ENCODE measurements at places on chromosomes 1 and 21.

DNA sequence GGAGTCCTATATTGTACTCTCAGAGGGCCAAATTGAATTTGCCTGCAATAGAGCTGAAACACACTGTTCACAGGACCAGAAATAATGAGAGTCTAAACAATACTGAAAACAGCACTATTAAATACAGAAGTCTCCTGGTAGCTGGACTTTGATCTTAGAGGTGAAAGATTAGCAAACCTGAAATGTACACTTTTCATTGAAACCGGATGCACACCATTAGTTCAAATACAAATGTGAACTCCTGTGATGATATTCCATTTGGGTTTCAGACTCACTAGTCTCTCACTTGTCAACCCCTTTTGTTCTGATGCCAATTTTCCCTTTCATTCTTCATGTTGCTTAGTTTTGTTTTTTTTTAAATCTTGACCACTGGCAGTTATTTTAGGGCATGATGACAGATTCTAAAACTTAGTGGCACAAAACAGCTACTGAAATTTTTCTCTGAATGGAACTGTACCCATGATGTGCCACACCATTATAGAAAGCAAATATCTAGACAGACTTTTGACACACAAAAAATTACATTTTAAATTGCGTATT, 5.9 kb upstream of the TNFSF4 start:
- no peak for DNase-seq

DNA sequence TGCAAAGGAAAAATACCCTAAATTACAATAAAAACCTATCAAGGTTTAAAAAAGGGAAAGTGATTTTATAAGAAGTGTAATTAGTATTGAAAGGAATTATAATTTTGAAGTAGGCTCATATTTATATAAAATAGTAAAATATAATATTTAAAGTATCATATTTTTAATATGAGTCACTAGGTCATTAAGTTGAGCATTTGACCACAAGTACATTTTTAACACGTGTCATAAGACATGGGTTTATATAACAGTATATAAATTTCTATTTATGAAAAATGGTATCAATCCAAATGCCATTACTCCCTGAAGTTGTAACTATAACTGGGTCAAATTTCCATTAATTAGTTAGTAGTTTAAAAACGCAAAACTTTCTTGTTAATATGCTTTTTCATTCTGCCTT, 365.9 kb downstream of the COL11A1 start:
- DNase-seq, result no peak

DNA sequence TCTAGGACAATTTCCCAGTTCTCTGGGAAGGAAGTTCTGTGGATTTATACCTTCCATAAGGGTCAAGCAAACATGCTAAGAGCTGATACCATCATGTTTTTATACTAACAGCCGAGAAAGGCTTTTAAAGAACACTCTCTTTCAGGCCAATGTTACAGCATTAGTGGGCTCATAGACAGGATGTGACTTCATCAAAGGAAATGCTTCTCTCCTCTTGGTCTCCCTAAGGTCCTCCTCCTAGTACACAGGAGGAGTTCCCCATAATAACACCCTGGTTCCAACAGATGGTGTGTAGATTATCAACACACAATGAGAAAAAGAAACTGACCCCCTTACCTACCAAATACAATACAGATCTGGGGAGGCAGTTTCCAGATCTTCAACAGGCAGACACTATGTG, 26.7 kb upstream of the GLIS1 start:
- DNase-seq, result no peak

DNA sequence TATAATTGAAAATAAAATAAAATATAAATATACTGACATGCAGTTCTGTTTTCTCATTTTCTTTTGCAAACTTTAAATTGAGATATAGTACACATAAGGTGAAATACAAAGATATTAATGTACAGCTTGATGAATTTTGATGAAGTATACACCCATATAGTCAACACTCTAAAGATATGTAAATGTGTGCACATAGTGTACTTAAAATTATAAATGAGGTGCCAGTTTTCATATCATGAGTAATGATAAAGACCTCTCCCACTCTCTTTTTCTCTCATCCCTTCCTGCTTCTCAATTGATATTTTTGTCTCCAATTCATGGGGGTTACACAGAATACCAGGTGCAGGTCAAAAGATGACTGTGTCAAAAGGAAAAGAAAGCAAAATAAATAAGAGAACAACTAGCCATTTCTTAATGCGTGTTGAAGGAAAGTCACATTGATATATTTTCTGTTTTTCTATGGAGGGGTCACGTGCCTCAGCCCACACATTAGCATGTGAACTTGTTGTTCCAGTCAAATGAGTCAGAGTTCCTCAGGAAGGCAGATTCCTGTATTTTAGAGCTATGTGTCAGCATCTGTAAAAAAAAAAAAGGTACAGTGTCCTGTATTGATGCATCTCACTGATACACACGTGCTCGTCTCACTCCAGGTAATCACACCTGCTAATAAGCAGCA, 64.3 kb upstream of the HOOK1 start:
- DNase-seq, result no peak

DNA sequence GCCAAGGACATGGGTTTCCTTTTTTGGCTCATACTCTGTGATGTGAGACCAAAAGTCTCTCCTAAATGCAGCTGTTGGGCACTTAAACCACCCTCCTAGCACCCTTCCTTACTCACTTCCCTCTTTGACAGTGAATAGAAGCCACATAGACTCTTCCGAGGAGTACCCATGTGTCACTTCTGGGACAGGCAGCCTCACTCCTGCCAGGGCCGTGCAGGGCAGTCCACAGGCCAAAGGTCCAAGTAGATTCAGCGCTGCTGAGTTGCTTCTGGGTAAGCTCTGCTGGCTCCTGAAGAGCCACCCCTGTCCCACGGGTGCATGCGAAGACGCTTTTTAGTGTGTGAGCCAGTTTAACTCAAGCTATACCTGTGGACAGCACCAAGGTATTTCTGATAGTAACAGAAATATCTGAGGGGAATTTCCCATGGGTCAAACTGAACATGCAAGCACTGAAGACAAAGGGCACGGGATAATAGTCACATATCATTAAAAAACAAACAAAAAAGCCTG, 36.8 kb upstream of the BMP8B start:
- peak; percentile 52 for DNase-seq

GRCh38 chr1:205285381-205286101, 36.0 kb downstream of the NUAK2 start:
- no peak for DNase-seq

GRCh38 chr1:156834322-156834721, 17.7 kb upstream of the SH2D2A start:
- DNase-seq, result no peak

All from NCI-H345 (cell line).